ENCODE measurements at places on chromosomes 16 and 17.

GRCh38 chr17:1498233-1498632 lies 5.7 kb upstream of the MYO1C start:
- DNase-seq, result no peak

- no peak for DNase-seq
Measured at GRCh38 chr16:8756755-8757154, 40.7 kb downstream of the TMEM186 start.

DNA sequence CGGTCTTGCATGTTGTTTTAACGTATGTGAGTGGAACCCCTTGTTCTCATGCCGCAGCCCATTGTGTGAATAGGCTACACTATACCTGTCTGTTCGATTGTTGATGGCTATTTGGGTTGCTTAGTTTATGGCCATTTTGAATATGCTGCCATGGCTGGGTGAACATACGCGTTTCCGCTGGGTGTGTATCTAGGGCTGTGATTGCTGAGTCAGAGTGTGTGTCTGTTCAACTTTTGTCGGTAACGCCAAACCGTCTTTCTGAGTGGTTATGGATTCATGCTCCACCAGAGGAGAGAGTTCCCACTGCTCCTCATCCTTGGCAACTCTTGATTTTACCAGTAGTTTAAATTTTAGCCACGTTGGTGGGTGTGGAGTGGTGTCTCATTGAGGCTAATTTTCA lies 77.0 kb downstream of the METRNL start:
- DNase-seq, result peak; percentile 25

- no peak for DNase-seq
Measured at GRCh38 chr17:81607431-81607830, 29.5 kb downstream of the NPLOC4 start.

- DNase-seq, result no peak
Measured at GRCh38 chr16:7990626-7991260, 599.6 kb downstream of the TMEM114 start.

- no peak for DNase-seq
Measured at GRCh38 chr17:66073384-66073783, 118.5 kb downstream of the CEP112 start.

DNA sequence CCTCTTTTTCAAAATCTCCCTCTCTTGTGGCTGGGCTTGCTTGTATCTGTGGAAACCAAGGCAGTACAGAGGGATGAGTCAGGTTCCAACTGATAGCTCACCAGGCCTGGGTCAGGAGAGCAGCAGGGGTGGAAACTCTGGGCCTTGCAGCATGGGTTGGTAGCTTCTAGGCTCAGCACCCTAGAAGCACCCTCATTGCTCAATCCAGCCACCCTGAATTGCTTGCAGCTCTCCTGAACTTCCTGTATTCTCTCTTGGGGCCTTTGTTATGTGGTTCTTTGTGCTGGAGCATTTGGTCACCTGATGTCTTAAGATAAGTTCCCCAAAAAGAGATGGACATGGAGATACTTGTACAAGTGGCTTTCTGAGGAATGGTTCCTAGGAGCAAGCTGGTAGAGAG lies 169.4 kb downstream of the IRX5 start:
- no peak for DNase-seq

DNA sequence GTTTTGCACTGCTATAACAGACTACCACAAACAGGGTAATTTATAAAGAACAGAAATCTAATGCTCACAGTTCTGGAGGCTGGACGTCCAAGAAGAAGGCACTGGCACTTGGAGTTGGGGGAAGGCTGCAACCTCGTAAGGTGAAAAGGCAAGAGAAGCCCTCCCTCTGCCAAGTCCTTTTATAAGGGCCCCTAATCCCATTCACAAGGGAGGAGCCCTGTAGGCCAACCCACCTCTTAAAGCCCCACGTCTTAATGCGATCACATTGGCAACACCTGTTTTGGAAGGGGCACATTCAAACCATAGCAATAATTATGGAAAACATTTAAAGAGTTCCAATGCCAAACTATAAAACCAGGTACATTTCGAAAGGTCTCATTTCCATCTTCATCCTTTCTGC lies 5.2 kb downstream of the PKD1L3 start:
- DNase-seq, result no peak

DNA sequence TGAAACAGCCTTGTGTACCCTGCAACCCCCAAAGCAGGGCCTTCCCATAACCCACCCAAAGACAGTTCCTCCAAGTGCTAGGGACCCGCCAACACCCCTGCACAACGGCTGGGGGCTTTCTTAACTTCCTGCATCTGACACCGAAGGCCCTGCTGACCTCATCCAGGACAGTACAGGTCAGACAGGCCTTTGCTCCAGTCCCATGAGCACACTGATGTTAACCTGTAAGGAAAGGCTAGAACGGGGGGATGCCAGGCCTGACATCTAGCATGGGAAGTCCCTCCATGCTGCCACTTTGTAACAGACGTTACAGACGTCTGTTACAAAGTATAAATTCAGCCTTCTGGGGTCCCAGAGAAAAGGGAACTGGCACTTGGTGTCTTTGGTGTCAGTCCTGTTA lies 369.1 kb downstream of the CPPED1 start:
- no peak for DNase-seq

DNA sequence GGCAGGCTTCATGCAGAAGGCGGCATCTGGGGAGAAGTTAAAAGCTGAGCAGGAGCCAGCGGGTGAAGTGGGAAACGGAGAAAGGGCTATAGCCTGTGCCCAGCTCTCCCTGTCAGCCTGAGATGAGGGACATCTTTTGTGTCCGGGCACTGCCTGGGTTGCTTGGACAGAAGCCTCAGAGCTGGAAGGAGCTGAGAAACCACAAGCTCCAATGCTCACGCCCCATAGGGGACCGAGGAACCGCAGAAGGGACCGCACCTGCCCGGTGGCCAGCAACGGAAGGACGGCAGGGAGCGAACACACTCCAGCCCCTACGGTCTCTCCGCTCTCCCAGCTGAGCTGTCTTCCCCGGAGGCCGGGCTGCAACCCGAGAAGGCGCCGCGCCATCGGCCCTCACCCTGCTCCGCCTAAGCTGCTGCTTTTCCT lies 175.8 kb downstream of the NPIPB11 start:
- no peak for DNase-seq

- no peak for DNase-seq
Measured at GRCh38 chr16:71179569-71179968, 51.0 kb downstream of the HYDIN start.

GRCh38 chr17:14784997-14785696 lies 480.0 kb downstream of the PMP22 start:
- no peak for DNase-seq

DNA sequence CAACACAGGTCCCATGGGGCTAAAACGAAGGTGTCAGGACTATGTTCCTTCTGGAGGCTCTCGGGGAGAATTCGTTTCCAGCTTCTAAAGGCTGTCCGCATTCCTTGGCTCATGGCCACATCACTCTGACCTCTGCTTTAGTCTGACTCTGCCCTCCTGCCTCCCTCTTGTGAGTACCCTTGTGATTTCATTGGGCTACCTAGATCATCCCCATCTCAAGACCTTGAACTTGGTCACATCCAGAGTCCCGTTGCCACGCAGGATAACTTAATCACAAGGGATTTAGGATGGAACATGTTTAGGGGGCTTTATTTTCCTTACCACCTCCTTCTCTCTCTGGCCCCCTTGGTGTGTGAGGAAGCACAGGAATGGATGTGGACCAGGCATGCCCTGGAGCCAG lies 160.9 kb upstream of the PLCG2 start:
- DNase-seq, result no peak

GRCh38 chr16:20942256-20942655 lies 41.7 kb downstream of the LYRM1 start:
- DNase-seq, result no peak

GRCh38 chr16:3015865-3016521 lies 2.0 kb downstream of the CLDN6 start:
- no peak for DNase-seq

GRCh38 chr16:8936421-8936820 lies 27.3 kb downstream of the USP7 start:
- DNase-seq, result peak; percentile 50

GRCh38 chr16:51825779-51826178 lies 674.7 kb upstream of the SALL1 start:
- DNase-seq, result no peak

GRCh38 chr17:10117581-10118001 lies 80.8 kb downstream of the GAS7 start:
- DNase-seq, result peak; percentile 55
